Coronary artery (tissue), 2 donors: ENCODE measurements at places on chromosomes 1 and 21.

DNA sequence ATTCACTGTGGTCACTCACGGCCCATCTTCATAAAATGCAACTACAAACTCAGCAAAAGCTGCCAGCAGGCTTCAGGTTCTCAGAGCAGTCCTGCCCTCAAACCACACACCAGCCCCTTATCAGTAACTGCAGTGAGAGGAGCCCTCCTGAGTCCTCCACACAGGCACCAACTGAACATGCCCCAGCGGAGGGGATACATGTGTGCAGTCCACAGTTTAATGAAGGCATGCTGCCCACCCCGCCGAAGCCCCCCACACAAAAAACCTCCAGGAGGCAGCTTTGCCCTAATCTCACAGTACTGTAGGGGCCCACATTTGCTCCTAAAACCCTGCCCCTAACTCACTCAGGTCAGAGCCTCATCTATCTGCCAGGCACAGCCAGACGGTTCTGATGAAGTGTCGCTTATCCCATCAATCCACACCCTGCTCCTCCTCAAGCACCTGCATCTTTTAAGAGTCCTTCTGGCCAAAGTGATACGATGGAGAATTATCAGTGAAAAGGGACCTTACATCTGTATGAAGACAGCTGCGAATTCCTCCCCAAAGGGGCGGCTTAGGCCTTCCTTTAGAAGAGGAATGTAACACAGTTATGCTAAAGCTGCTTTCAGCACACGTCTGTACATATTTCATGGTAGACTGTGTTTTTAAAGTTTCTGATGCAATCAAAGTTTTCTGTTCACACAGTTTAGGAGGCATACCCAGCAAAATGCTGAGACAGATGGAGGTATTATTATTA, 3.5 kb downstream of the ABCB10 start:
- DNase-seq, result no peak

- no peak for DNase-seq
Measured at GRCh38 chr1:9714257-9714718, 62.8 kb downstream of the PIK3CD start.

- DNase-seq, result no peak
Measured at GRCh38 chr1:225954753-225955152, 13.7 kb upstream of the LEFTY2 start.

- no peak for DNase-seq
Measured at GRCh38 chr1:234909851-234910250, 218.8 kb downstream of the TOMM20 start.

- no peak for DNase-seq
Measured at GRCh38 chr1:185046668-185047067, 1.3 kb downstream of the RNF2 start.

DNA sequence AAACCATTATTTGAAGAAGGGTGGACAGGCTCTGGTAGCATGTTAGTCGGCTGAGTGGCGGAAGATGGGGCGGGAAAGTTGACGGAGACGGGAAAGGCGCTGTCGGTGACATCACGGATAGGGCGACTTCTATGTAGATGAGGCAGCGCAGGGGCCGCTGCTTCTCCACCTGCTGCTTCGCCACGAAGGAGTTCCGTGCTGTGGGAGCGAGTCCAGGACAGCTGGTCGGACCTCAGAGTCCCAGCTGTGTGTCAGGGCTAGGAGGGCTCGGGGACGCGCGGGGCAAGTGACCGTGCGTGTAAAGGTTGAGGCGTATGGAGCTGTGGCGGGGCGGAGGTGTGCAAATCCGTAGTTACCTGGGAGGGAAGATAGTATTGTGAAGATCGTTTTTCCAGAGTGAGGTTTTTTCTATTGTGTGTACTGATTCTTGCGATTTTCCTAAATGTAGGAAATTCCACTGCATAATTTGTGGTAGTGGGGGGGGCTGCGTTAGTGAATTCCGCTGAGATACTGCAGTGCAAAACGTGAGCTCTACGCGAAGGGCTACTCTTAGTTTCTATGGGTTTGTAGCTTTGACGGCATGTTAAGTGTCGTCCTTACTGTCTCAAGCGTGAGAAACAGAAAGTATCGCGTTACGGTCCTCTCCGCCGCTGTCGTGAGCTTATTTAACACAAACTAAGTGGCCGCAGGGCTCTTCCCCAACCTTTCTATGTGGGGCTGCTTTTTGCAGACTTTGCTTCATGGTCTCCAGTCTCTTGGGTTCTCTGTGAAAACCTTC, 111.2 kb upstream of the NBPF11 start:
- DNase-seq, result peak; percentile 75
